ENCODE measurements at places on chromosomes 6 and 20.

GRCh38 chr6:147065786-147066185 lies 138.4 kb upstream of the STXBP5 start:
- DNase-seq: no peak

DNA sequence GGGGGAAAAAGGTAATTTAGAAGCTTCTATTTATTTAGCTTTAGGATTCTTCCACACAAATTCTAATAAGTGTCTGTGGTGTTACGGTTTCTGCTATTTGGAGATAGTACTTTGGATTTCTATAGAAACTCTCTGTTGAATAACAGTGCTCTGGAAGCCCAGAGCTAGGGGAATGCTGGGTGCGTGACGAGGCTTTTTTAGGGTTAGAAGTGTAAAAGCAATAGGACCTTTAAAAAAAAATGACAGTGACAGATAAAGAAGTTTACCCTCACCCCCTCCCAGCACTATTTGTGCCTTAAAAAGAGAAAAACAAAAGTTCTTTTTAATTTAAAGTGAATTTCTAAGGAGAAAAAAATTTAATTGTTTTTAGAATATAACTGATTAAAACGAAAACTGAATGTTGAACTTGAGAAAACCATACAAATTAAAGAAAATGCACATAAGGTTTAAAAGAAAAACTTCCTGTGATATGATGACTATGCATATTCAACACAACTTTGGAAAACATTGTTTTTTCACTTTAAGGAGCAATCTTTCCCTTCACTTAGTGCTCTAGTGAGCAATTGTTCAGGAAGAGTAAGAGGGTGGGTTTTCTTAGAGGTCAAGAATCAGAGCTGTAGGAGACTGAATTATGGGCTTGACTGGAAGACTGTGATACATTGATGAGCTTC lies 89.6 kb upstream of the RIPOR2 start:
- no peak for DNase-seq

- no peak for DNase-seq
Measured at GRCh38 chr20:47487175-47487917, 14.3 kb upstream of the NCOA3 start.

DNA sequence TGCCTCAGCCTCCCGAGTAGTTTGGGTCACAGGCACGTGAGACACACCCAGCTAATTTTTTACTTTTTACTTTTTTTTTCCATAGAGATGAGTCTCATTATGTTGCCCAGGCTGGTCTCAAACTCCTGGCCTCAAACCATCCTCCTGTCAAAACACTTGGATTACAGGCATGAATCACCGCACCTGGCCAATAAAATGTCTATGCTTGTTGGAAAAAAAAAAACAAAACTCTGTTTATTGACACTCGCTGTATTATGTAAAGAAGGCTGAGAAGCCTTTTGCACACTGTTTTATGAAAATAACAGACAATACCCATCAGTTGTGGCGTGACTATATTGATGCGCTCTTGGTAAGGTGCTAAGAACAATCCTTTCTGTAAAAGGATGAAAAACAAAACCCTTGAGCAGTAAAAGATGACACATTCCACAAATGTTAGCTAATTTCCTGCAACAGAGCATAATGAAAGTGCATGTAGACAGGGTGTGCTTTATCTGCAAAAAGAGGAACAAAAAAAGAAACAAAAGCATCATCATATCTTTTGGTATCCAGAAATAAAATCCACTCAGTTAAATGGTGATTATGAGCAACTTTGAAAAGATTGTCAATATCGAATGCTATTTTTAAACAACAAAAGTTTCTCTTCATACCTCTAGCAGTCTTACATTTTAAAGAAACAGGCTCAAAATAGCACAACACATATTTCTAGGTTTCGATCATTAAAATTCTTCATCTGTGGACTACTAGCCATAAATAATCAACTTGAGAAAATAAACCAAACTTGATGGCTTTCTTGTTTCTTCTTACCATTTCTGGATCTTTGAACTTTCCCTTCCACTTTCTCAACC lies 108.3 kb upstream of the PHACTR1 start:
- no peak for DNase-seq

- DNase-seq: no peak
Measured at GRCh38 chr20:50345712-50346373, 155.2 kb downstream of the CEBPB start.

- DNase-seq: peak; percentile 27
Measured at GRCh38 chr6:108846628-108847027, 1.6 kb upstream of the ARMC2 start.

- DNase-seq: no peak
Measured at GRCh38 chr20:56443654-56444540, 24.5 kb upstream of the RTF2 start.

DNA sequence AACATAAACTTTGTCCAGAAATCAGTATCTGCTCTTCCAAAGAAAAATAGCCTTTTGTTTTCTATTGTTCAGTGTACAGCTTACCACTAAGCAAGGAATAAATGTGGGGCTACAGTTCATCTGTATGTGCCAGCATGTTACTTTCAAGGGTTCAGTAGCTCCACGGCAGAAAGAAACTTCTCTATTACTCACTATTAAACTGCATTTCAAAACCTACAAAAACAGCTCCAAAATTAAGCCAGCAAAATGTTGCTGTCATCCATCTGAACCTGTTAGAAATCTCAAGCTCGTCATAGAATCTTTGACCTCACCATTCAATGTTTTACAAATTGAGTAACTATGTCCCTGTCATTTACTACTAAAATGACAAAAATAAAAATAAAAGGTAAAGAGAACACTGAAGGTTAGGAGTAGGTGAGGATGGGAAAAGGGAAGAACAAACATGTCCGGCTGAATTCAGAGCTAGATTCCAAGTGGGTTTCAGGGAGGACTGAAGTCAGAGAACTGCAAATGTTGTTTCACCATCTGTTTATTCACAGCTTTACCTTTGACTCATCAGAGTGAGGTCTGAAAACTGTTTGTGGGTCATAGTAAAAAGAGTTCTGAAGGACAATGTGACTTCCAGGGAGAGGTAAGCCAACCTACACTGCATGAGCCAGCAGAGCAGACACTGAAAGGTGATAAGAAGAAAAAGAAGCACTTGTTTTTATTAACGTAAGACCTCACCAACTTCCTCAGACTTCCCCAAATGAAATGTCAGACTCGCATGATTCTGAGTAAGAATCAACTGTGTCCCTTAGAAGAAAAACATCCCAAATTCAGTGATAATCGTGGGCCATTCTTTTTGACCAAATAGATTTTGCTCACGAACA lies 62.0 kb downstream of the ATXN1 start:
- DNase-seq: no peak

DNA sequence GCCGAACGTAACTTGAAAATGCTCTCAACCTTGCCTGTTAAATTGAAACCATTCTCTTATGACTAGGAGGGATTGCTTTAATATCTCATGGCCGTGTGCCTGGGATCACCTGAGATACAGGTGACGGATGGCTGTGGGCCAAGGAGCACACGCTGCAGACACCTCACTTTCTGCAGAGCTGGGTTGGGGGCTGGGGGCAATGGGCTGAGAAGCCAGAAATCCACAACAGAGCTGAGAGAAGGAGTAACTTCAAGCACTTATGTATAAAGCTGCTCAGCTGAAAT lies 170.9 kb downstream of the DTNBP1 start:
- DNase-seq: no peak

GRCh38 chr6:134732763-134733162 lies 217.1 kb downstream of the ALDH8A1 start:
- no peak for DNase-seq

GRCh38 chr20:18166950-18167349 lies 29.3 kb downstream of the KAT14 start:
- DNase-seq: no peak

- no peak for DNase-seq
Measured at GRCh38 chr6:90177544-90178383, 118.9 kb downstream of the BACH2 start.

DNA sequence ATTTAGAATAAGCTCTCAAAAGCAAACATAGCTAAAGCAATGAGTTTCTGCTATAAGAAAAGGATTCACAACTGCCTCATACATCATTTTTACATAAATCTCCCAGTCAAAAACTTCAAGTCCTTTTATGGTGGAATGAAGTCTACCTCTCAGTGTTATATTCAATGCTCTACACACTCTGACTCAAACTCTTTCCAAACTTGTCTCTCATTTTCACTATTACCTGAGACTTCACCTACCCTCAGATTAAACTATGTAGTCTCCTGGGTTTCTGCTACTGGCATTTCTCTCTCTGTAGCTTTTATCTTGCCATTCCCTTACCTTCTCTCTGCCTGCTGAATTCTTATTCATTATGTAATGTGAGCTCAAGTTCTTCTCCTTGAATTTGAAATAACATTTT lies 11.4 kb downstream of the KIAA0408 start:
- no peak for DNase-seq

DNA sequence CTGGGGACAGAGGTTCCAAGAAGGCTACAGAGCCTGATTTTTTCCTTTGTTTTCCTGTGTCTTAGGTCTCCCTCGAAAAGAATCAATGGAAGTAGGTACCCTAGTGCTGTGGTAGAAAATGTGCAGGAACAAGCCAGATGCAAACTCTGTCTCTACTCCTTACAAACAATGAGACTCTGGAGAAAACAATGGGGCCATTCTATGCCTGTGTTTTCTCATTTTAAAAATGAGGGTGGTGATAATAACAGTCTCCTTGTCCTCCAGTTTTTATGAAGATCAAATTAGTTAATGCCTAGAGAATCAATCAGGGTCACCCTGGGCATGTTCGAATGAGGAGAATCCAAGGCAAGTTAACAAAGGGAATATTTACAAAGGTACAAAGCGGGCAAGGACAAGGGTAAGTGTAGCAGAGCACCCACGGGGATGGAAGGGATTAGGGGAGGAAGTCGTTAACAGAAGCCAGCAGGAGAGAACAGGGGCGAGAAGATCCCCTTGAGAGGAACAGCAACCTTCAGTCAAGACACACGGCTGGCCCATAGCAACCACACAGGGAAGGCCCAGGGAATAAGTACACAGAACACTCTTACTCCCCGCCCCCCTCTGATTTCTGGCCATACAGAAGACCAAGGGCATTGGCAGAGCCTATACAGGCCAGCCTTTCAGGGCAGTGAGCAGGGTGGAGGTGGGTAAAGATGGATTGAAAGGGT lies 342.8 kb downstream of the PTPRT start:
- DNase-seq: no peak

GRCh38 chr6:38151580-38152500 lies 332.3 kb downstream of the ZFAND3 start:
- DNase-seq: no peak

- no peak for DNase-seq
Measured at GRCh38 chr6:42629845-42630244, 66.0 kb downstream of the UBR2 start.

DNA sequence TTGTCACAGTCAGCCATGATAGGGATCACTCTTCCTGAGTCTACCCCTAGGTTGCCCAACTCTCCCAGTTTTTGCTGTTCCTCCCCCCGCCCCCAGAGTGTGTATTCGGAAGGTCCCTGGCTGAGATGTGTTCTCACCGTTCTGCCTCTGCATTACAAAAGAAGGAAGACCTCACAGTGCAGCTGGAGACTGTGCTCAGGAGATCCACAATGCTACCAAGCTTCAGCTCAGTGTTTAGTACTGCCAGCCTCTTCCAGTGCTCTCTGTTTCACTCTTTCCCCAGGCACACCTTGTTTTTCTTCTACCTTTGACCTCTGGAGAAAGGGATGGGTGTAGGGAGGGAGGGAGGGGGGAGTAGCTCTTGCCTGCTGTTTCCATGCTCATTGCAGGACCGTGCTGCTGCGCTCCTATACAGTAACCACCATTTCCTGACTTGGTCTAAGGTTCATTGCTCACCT lies 13.4 kb upstream of the MOCS1 start:
- DNase-seq: no peak

DNA sequence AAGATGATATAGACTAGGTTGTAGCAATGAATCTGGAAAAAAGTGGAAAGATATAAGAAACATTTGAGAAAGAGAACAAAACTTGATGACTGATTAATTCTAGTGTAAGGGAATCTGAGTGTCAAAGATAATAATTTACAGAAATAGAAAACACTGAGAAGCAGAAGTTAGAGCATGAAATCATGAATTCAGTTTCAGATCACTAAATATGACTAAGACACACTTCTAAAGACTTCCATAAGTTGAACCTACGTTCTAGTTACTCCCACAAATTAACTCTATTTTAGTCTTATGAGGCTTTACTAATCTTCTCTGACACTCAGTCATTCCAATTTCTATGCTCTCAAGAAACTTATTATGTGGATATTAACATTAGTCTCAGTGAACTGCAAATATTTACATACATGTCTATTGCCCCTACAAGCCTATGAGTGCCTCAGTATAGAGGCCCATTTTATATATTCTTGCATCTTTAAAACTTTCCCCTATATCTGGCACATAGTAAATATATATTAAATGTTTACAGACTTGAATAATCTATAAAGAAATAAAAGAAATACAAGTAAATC lies 30.4 kb downstream of the IBTK start:
- DNase-seq: no peak

DNA sequence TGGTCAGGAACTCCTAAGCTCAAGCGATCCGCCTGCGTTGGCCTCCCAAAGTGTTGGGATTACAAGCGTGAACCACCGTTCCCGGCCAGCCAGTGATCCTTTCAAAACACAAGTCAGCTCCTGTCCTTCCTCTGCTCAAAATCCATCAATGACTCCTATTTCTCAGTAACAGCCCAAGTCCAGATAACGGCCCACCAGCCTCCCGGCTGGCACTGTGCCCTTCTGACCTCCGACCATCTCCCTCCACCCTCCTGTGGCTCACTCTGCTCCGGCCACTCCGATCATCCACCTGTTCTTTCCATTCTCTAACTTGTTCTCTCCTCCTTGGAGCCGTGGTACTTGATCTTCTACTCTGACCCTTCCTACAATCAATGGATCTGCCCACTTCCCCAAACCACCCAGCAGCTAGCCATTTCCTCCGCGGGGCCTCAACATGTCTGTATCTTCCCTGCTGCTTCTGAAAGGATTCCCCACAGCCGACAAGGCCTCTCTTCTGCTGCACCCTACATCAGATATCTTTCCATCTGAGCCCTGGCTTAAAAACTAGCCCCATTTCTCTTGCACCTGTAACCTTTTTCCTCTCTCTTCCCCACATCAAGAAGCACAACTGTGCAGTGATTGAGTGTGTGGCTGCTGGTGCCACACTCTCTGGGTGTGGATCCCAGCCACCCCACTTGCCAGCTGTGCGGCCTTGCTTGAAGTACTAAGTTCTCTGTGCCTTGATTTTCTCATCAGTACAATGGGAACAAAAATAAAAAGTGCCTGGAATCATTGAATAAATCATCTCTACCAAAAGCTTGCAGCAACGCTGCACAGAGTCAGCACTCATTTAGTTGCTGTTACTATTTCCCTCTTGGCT lies 6.1 kb upstream of the ZMYND8 start:
- DNase-seq: no peak

DNA sequence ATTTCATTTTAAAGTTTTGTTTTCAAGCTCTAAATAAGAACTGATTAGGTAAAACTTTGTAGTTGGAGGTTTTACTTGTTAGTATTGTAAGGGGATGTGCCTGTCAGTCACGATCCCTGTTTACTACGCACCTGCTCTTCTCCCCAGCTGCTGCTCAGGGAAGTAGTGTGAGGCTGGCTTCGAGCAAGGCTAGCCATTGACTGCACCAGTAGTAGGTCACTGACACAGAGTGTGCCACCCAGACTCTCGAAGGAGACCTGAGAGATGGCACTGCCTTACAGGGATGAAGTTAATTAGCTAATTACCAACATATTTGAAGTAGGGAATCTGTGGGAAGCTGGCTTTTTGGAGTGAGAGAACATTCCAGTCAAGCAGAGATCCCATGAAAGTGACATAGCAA lies 89.2 kb downstream of the DNAH8 start:
- no peak for DNase-seq

- peak; percentile 100 for DNase-seq
Measured at GRCh38 chr20:63894358-63895201, at the start of gene DNAJC5. Gene DNAJC5, plus strand, starts transcription at chr20:63895126. Its CDS starts 33,220 bp downstream, at chr20:63928346.
